ENCODE measurements at places on chromosomes 5 and 9.

DNA sequence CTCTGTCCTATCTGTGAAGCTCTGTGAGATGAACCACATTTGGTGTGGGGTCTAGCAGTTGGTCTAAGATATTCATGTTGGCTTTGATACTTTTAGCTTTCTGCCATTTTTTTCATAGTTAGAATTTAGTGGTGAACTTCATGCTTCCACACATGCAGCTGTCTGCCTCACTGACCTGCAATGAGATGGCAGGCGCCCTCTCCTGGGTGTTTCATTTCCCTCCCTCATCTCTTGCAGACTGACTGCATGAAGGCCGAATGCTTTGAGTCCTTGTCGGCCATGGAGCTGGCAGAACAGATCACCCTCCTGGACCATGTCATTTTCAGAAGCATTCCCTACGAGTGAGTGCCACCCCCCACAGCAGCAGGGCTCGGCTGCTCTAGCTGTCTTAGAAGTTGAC lies 26.1 kb upstream of the CKMT2 start:
- DNase-seq: no peak

DNA sequence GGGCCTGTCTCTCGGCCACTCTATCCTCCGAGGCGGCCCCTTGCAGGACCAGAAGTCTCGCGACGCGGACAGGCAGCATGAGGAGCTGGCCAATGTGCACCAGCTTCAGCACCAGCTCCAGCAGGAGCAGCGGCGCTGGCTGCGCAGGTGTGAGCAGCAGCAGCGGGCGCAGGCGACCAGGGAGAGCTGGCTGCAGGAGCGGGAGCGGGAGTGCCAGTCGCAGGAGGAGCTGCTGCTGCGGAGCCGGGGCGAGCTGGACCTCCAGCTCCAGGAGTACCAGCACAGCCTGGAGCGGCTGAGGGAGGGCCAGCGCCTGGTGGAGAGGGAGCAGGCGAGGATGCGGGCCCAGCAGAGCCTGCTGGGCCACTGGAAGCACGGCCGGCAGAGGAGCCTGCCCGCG lies 283.5 kb downstream of the ARHGEF28 start:
- DNase-seq: no peak

DNA sequence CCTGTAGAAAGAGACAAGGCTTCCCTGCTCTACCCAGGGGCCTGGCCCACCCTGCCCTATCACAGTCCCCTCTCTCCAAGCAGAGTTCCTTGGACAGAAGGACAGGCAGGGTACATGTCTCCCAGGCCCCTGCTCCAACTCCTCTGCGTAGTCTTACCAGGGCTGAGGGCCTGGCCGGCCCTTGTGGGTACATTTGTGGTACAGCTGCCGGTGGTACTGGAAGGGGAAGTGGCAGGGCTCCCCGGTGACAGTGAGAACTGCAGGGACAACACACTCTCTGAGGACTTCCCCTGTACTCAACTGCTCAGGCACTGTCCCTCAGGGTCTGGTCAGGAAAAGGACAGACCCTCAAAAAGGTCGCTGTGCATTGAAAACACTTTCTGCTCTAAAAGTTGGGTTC lies 3.6 kb downstream of the F12 start:
- peak; percentile 22 for DNase-seq

GRCh38 chr9:91026266-91026665 lies 224.6 kb downstream of the SYK start:
- no peak for DNase-seq

DNA sequence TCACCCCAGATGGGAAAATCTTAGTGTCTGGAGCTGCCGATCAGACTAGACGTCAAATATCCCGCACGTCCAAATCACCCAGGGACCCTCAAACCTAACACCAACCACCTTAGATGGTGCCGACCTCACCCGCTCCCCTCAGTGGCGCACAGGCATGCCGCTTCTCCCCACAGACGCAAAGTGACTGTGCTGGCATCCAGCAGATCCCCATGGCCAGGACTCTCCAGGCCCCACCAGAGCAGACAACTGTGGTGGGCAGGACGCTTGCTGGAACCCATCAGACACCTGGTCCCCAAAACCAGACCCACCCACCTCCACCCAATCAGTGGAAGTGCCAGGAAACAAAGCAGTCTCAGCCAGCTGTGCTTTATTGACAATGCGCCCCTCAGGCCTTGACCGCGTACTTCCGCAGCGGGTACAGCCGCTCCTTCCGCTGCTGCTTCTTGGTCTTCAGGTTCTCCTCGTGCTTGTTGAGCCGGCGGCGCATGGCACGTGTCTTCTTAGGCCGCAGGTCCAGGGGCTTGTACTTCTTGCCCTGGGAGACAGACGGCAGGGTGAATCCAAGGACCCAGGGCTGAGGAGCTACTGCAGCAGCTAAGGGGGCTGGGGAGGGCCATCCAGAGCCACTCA lies 4.1 kb downstream of the RPL35 start:
- no peak for DNase-seq

DNA sequence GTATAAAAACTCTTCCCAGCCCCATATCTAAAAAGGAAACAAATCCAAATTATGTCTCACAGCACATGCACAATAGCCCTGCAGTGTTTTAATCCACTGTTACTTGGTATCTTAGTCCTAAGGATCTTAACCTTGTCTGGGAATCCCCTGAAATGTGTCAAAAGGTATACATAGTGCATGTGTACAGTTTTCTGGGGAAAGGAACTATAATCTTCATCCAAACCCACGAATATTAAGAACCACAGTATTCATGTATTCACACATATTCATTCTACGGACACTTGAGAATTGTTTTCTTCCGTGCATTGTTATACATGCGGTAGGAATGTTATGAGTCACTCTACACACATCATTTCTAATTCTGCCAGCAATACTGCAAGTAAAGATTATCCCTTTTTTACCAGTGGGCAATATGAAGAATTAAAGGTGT lies 47.8 kb upstream of the SNX2 start:
- peak; percentile 42 for DNase-seq

DNA sequence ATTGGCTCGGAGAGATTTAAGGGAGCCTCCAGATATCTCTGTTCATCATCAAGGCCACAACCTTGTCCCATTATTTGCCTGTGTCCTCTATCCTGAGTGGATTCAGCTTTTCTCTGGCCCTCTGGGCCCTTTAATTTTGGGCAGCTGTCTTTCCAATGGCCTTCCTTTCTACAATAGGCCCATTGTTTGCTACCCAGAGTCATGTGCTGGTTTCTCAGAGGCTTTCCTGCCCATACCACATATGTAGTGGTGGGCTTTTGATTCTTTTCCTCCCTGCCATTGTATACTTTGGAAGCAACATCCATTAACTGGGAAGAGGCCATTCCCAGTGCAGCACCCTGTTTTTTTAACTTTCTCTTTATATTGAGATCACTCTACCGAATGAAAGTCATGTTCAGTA lies 233.9 kb upstream of the SGCD start:
- no peak for DNase-seq
